ENCODE measurements at places on chromosomes 1 and 21.

- DNase-seq: no peak
Observed at GRCh38 chr1:111739925-111740765, 950 bp upstream of the INKA2 start.

DNA sequence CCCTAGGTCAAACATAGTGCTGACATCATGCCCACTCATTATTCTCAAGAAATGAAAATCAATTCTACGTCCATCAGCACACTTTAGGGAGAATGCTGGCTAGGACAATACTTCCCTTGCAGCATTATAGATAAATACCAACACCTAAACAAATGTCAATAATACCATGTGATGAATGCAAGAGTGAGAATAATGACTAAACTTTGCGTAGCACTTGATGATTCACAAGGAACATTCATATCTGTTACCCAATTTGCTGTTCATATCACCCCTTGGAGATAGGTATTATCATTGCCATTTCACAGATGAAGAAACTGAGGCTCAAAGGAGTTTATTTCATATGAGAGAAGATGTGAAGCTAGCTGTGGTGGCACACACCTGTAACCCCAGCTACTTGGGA is 24.8 kb upstream of the EPS15 start:
- DNase-seq: no peak

DNA sequence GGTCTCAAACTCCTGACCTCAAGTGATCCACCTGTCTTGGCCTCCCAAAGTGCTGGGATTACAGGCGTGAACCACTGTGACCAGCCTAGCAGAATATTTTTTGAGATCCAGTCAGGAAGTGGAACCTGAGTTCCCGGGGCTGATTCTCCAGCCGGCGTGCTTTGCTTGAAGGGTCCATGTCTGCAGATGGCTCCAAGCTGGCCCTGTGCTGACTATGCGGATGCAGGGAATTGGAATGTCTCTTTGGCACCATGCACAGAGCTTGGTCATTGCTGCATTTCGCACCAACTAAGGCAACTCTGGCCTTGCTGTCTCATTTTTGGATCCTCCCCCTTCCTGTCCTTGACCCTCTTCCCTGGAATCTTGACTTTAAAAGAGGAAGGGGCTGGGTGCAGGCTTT is 28.1 kb downstream of the ARHGEF10L start:
- no peak for DNase-seq

DNA sequence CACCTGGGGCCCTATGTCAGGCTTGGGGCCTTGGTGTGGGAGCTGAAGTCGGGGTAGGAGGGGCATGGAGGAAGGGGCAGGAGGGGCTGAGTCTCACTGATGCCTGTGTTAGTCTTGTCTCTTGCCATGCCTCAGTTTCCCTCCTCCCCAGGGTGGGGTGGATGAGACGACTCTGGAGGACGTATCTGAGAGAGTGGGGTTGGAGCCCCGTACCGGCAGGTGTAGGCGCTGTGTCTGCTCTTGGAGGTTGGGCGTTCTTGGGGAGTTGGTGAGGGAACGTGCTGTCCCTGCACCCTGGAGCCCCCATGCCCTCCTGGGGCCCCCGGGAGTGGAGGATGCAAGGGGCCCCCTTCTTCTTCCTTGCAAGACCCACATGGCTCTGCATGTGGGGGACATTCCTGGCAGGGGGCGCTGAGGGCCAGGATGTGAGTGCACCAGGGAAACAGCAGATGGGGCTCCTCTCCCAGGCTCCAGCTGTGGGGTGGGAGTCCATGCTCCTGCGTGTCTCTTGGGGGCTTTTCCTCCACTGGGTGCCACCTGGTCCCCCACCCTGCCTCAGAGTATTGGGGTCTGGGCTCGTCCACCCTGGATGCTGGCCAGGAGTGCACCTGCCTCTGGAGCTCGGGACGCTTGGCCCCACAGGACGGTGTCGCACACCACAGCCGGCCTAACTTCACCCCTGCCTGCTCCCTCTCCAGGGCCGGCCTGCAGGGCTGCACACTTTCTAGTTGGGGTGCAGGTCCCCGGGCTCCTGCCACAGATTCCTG is 1.4 kb upstream of the TNFRSF14 start:
- DNase-seq: no peak

DNA sequence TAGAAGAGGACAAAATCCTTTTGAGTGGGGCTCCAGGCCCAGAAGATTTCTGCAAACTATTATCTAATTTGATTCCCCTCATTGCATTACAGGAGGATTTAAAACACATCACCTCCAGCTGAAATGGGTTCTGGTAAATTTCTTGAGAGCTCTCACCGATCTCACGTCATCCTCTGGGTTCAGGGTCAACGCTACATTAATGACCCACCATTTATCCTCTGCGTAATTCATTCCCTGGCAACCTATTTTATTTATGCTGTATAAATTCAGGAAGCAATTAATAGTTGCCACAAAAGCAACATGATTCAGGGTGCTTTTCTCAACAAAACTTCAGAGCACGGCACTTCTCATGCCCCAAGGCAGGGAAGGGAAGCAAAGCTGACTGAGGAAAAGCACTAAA is 38.9 kb downstream of the LMX1A start:
- DNase-seq: no peak

- no peak for DNase-seq
Observed at GRCh38 chr1:87219626-87220025, 109.1 kb upstream of the LMO4 start.

- DNase-seq: no peak
Observed at GRCh38 chr21:43266534-43266933, 97.7 kb downstream of the CRYAA start.

- no peak for DNase-seq
Observed at GRCh38 chr1:184289825-184290550, 96.8 kb upstream of the C1orf21 start.

DNA sequence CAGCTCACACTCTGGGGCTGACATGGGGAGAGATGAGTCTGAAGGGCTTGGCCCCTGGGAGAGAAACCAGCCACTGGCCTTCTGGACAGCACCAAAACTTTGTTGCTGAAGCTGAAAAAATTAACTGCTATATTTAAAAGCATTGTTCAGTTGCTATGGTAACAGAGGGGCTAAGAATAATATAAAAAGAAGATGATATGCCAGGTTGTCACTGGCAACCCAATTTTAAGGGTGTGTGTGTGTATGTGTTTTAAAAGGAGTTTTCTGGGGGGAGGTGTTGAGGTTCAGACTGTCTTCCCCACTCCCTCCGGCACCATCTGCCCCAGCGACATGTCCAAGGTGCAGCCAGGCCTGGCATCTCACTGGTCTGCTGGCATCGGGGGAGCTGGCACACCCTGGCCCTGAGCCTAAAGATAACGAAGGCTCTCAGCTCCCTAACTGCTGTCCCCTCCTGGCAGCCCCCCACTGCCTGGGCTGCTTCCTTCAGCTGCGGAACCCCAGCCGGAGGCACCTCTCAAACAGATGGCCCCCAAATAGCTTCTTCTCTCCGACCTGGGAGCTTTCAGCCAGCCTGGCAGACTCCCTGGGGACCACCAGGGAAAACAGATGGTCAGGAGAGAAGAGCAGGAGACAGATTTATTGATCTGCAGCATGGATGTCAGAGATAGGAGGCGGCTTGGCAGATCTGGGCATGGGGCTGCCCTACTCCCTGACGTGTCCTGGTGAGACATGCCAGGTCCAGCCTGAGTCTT is 203.9 kb downstream of the HIVEP3 start:
- DNase-seq: no peak

GRCh38 chr1:71572038-71572437 is 491.2 kb upstream of the ZRANB2 start:
- DNase-seq: no peak

DNA sequence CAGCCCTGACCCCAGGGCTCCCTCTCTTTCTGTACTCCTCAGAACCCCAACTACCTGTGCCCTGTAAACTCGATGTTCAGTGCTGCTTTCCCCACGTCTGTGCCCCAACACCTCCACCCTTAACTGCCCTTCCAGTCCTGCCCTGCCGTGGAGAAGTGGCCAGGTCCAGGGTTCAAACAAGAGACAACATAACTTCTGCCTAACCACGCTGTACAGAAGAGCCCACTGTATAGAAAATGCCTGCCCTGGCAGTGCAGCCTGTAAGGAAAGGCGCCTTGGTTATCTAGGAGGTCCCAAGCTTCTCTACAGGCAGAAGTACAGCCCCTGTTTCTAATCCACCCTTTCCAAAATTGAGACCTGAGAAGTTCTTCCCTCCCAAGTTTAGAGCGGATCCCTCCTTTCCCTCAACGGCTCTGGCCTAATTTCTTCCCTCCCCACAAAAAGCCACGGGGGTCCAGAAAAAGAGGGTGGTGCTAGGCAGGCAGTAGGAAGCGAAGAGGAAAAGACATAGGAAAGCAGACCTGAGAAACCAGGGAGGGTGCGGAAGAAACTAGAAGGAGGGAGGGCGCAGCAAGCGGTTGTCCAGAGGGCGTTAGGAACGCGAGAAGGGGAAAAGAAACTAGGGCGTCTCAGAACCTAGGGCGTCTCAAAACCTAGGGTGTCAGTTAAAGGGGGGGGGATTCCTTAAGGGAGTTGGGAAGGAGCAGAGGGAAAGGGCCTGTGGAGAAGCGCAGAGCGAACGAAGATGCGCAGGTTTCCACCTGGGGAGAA is 3.2 kb downstream of the DMRTA2 start:
- no peak for DNase-seq

GRCh38 chr1:65872301-65872700 is 79.6 kb downstream of the PDE4B start:
- DNase-seq: no peak

Measured in fibroblast of skin of left biceps (primary cell).